ENCODE measurements at places on chromosomes 2 and 18. TPM values are rescaled to one million over a fixed set of nuclear protein-coding genes. Genes with fewer than 3 reads are reported as not detected.

DNA sequence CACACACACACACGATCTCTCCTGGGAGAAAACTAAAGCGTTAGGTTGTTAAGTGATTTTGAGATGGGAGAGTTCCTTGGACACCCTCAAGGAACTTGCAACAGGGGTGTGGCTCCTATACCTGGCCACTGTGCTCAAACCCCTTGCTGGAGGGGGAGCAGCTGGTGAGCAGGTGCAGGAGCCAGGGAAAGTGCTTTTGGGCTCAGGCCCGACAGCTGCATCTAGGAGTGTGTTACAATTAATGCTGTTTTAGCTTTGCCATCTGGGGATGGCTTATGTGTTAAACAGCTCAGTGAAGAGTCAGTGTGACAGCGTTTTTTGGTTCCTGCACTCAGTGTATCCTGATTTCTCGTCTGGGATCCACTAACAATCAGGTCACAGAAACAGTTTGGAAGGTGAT, 510.8 kb downstream of the TRIB2 start:
- DNase-seq = no peak

GRCh38 chr18:3648200-3648599, 198.2 kb downstream of the TGIF1 start:
- peak; percentile 91 for DNase-seq

GRCh38 chr2:118274841-118275510, 186.7 kb downstream of the INSIG2 start:
- no peak for DNase-seq

- peak; percentile 12 for DNase-seq
These were observed 30.5 kb downstream of the GPC1 start for GRCh38 chr2:240465765-240466578.

- DNase-seq = no peak
These were observed 110.2 kb upstream of the CDH2 start for GRCh38 chr18:28287146-28287545.

DNA sequence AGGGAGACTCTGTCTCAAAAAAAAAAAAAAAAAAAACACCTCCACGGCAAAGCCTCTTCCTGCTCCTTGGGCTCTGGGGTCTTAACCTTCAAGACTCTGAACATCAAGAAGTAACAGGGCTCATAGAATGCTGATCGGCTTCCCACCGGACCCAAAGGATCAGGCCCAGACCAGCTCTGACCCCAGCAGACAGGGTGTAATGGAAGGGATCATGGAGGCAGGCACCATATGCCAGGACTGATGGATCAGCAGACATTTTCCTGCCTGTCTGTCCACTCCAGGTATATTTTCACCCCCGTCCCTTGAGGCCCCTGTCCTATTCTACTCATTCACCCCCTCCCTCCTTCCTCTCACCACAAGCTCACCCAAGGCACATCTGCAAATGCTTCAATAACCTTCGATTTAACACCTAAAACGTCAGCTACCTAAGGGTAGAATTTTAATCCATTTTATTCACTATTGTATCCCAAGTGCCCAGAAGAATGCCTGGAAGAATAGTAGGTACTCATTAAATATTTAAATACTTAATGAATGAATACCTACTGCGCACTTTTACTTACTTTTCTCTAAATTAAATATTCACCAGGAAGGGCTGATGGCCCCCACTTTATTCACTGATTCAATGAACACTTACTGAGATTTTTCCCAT, 4.6 kb upstream of the SPEG start:
- DNase-seq = no peak

DNA sequence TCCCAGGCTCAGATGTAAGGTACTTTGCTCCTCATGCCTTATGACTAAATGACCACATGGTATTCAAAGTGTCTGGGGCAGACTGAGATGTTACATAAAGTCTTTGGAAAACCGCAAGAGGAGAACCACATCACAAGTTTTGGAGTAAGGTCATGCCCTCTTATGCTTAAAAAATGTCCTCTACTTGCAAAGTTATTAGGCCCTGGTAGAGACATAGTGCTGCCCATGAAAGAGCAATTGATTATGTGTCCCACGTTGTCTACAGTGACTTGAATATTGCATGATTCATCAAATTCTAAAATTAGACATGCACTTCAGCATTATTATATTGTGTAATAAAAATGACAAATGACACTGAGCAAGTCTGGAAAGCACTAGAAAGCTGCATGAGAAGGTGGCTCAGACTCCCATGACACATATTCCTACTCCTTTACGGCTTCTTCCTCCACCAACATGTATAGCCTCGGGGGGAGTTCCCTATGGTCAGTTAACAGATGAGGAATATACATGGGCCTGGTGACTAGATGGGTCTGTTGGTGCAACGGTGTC, 602.6 kb upstream of the VRK2 start:
- no peak for DNase-seq

- DNase-seq = no peak
These were observed 106.4 kb upstream of the CELF4 start for GRCh38 chr18:37672001-37672400.

- no peak for DNase-seq
These were observed 217.2 kb downstream of the NR4A2 start for GRCh38 chr2:156115338-156115737.

DNA sequence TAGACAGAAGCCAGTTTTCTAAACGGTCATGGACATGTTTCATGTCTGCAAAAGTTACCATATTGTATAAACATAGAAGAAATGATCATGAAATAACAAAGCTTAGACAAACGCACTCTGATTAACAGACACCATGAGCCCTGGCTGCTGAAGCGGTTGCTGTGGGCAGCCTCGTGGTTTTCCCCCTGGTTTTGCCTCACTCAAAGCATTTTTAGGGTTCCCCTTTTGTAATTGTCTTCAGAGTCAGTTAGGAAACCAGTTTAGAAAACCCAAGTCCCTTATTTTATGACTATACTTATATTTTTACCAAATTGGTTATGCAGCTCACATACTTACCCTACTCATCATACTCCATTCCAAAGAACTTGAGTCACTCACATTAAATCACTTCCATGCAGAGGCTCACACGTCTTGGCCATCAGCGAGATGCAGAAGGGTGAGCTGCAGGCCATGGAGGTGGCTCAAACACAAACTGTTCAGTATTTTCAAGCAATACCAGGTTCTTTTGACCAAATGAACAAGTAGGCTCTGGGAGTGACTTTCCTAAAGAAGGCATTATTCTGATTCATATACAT, 105.6 kb upstream of the SALL3 start:
- no peak for DNase-seq

DNA sequence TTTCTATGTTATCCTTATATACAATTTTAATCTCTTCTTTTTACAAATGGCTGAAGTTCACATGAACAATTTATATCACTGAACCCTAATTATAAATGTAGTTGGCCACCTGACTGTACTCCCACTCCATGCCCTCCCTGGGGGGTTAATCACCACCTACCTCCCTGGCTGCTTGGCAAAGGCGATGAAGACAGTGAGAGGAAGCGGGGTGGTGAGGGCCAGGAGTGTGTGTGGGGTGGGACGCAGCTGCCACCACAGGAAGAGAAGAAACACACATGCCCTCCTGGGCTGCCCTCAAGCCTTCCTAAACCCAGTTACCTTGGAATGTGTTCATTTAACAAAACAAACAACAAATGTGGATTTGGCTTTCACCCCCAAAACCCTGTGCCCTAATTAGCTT, 87.0 kb upstream of the REV1 start:
- no peak for DNase-seq

DNA sequence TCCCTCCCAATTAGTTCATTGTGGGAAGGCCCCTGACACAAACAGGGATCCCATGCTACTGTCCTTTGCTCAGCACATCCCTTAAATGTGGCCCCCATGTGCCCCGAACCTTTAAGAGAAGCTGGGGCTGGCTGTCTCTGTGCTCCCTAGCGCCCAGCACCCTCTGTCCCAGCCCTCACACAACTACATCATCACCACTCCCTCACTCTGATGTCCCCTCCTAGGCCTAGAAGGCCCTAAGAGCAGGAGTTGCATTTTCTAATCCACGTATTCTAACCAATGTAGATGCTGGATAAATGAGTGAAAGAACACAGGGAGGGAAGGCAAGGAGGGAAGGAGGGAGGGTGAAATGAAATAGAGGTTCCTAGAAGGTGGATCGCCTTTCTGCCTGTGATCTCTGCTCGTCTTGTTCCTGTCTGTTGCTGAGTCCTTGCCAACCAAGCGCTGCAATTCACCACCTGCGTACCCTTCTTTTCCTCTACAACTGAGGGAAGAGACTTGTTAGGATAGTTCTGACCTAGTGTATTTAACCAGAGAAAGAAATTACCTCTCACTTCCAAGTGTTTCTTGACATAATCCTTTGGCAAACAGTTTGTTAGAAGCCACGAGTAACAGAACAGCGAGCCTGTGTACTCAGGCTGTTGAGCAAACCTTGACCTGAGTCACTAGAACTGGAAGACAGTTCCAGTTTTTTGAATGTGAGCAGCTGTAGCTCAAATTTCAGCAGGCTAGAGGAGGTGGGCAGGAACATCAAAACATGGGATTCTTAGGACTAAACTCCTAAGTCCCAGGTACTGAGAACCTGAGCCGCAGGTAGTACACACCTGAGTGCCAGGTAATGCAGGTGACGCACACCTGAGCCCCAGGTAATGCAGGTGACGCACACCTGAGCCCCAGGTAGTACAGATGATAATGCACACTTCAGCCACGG, 181.5 kb upstream of the ID2 start:
- DNase-seq = peak; percentile 75

DNA sequence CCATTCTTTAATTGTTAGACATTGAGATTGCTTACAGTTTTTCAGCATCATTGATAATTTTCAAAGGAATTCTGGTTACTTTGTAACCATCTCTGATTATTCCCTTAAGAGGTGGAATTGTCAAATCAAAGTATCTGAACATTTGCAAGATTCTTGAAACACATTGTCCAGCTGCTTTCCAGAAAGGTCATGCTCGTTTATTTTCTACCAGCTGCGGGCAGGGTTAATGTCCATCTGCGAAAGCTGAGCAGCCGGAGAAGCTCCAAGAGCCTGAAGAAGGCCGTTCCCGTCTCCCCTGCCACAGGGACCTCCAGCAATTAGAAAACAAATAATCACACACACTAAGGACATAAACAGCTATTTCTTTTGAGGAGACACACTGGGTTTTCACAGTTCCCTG, 76.1 kb upstream of the TXNDC2 start:
- peak; percentile 36 for DNase-seq

DNA sequence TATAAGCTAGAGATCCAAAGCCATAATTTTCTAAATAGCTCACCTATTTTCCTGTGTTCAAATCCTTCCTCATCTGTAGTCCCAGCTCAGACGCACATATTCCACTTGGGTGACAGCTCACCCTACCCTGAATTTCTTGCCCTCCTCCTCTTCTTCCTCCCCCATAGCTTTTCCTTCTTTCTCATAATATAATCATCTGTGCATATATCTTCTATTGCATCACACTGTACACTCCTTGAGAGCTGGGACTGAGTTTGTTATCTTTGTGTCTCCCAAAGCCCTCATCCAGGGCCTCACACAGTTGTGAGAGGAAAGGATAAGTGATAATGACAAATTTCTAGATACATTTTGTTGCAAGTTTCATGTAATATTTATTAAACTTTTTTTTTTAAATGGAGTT, 55.9 kb upstream of the RTN4 start:
- no peak for DNase-seq

The KCNK3 gene
- total RNA-seq = 27.7 TPM

The PLEKHM3 gene
- 32.9 TPM for total RNA-seq

The GAL3ST2 gene
- 0.40 TPM for total RNA-seq

Measured in lung (tissue), 17 donors.